ENCODE measurements at places on chromosomes 13 and 19. TPM values are rescaled to one million over a fixed set of nuclear protein-coding genes. Genes with fewer than 3 reads are reported as not detected.

GSX1 gene
- not detected for total RNA-seq

TJP3 gene
- 1.8 TPM for total RNA-seq

GRCh38 chr13:73369095-73369494 lies 310.3 kb downstream of the KLF5 start:
- no peak for DNase-seq

DNA sequence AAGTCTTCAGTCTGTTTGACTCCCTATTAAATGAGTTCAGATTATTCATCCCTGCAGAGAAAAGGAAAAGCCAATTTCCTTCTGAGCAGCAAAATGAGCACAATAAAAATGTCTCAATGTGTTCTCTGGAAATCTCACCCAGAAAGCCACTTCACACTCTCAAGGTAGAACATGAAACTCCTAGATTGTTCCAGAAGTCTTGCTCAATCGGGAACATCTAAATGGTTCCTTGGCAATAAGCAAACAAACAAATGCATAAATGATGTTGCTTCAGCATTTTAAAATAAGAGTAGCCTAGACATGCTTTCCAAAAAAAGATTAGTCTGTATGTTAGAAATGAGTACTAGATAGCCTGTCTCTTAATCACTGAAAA lies 59.7 kb upstream of the TNFRSF19 start:
- no peak for DNase-seq

KLK10 gene
- 1.6 TPM for total RNA-seq

DNA sequence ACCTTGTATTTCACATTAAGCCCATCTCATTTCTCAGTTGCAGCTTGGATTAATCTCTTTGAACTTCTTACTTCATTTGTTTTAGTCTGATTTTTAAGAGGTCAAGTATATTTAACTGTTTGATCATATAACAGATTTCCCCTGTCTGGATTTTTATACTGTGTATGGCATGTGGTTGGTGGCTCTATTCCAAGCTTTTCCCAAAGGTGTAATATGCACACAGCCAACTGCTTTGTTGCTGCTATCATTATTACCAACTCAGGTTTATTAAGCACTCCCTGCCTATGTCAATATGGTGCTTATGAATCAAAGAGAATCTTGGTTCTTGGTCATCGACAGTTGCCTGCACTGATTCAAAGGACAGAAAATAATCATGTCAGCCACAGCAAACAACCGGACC lies 92.6 kb downstream of the RAP2A start:
- no peak for DNase-seq

DNA sequence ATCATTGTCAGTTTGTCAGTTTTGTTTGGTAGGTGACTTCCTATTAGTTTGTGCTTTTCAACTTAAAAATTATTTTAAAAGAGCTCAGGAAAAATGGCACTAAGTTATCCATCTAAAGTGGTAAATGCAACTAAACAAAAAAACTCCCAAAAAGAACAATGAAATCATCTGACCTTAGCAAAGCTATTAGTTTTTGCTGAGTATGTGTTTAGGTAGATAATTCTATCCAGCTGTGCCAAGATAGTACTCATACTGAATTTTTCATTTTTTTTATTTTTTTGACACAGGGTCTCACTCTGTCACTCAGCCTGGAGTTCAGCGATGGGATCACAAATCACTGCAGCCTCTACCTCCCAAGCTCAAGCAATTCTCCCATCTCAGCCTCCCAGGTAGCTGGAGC lies 645.3 kb downstream of the TBC1D4 start:
- no peak for DNase-seq

DNA sequence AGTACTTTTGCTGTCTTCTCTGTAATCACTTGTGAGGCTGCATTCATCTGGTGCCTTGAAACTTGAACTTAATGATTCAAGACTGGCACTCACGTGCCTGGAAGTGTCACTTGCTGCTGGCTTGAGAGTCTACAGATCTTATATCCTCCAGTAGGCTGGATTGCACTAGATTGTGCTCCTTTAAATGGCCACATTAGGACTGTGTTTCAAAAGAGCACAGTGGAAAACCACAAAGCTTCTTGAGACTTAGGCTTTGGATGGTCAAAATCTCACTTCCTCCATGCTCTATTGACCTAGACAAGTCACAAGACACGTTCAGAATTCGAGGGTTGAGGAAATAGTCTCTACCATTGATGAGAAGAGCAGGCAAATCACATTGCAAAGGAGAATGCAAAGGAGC lies 1278.8 kb upstream of the MIR17HG start:
- DNase-seq: no peak

GRCh38 chr19:49491804-49492572 lies 4.2 kb upstream of the RPS11 start:
- DNase-seq: no peak

DNA sequence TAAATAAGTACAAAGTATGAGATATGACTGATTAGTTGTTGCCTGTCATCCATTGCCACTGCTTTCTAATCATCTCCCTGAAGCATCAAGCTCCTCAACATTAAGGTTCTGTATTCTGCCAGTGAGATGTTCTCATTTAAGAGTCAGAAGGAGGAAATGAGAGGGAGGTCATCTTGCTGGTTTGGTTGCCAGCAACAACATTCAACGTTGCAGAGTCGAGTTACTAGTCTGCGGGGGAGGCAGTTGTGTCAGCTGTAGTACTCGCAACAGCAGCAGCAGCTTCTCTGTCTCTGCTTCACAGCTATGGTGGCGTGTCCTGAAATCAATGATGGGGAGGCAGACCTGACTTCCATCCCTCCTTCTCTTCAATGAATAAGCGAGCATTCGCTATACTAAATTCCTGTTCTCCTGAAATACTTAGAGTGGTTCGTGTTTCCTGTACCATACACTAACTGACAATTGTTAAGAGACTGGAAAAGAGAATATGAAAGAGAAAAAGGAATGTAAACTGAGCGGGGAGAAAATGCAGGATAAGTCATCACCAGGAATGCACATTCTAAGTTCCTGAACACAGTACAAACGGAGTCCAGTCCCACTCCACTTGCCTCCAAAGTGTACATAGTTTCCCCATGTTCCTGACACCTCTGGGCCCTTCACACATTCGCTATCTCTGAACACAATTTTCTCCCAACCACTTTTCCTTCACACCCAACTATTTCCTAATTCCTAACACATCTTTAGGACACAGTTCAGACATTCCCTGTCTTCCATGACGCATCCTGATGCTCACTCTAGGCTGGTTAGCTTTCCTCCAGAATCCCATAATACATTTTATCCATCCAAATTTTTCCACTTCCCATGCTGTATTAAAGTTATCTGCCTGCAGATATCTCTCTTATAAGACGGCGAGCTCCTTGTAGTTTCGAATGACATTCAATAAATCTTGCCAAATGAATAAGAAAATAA lies 263.0 kb downstream of the KLF12 start:
- no peak for DNase-seq

B3GNT3 gene
- total RNA-seq: 0.13 TPM

CYP2S1 gene
- total RNA-seq: not detected

ANGPTL8 gene
- total RNA-seq: not detected

DNA sequence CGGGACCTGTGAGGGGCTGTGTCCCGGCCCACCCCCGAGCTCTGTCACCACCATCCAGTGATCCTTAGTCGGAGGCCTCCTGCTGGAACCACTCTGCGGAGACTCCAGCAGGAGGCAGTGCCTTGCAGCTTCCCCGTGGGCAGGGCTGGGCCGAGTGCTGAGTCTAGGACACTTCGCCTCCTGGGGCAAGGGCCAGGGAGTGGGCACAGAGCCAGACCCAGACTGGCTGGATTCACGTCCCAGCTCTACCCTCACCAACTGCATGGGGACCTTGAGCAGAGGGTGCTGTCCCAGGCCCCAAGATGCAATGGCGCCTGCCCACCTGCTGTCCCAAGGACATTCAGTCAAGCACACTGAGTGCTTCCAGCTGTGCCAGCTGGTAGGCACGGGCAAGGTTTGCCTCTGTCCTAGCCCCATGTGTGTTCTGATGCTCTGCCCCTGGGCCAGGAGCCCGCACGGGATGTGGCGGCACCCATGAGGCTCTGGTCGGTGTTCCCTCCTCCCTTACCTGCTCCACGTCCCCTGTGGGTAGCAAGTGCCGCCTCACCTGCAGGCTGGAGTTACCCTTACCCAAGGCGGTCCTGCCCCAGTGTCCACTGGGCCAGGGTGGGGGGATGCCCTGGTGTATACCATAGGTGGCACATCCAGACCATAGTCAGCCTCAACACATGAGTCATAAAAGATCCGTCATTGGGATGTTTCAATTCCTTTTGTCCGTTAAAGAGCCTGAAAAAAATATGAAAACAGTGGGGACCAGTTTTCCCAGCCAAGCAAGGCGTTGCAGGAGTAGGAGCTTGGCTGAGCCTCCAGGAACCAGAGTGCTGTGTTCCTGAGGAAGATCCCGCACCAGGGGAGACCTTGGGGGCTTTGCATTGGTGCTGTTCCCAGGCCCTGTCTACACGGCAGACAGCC lies 7.4 kb downstream of the FZR1 start:
- no peak for DNase-seq

GRCh38 chr13:76980075-76980718 lies 11.7 kb upstream of the CLN5 start:
- peak; percentile 33 for DNase-seq

CCNA1 gene
- total RNA-seq: 0.58 TPM

DNA sequence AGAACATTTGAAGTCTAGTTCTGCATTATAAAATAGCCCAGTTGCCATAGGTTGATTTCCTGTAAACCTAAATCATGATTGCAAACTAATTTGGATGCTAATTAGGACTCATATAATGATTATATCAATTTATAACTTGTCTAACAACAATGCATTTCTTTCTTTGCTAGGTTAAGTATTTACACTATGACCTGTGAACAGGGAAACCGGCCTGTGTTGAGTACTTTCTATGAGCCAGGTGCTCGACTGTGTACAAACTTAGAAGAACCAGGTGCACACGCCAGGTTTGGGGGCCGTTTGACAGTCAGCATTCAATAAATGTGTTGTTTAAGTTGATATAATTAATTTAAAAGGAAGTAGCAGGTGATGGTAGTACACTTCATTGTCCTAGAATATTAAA lies 203.1 kb downstream of the TM9SF2 start:
- no peak for DNase-seq

- no peak for DNase-seq
These were observed 6.6 kb downstream of the RAB20 start for GRCh38 chr13:110554946-110555345.

DNA sequence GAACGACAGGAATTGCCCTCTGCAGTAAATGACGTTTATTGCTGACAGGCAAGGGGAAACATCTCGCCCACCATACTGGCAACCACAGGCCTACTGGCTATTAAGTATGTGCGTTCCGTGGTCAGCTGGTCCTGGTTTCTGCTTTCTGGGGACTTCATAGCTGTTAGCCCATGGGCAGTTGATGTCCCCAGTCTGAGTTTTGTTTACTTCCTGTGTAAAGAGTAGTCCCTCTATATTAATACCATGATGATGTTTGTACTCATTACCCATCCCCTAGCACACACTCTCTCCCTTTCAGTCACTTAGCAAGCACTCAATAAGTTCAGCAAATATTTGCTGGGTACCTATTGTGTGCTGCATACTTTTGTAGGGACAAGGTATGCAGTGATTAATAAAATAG lies 6.5 kb upstream of the MIA start:
- no peak for DNase-seq

- DNase-seq: no peak
These were observed 4.2 kb downstream of the PTGIR start for GRCh38 chr19:46620716-46621115.

ABHD8 gene
- total RNA-seq: 25.0 TPM

CEACAM4 gene
- total RNA-seq: not detected

ZNF331 gene
- 12.6 TPM for total RNA-seq

DNA sequence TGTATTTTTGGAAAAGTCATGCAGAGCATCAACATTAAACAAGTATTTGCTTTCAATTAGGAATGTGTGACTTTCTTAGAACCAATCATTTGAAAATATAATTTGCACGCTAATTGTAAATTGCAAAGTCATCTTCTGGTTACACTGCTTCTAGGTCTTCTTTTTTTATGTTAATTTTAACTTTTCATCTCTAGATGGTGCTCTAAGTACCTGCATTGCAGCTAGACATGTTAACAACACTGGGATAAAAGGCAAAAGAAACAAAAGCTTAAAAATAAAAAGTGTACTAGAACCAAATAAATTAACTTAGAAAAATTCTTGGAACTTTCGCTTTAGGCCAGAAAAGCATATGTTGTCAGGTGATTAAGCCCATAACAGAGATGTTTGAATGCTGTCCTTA lies 2758.2 kb downstream of the PCDH9 start:
- DNase-seq: no peak

DNA sequence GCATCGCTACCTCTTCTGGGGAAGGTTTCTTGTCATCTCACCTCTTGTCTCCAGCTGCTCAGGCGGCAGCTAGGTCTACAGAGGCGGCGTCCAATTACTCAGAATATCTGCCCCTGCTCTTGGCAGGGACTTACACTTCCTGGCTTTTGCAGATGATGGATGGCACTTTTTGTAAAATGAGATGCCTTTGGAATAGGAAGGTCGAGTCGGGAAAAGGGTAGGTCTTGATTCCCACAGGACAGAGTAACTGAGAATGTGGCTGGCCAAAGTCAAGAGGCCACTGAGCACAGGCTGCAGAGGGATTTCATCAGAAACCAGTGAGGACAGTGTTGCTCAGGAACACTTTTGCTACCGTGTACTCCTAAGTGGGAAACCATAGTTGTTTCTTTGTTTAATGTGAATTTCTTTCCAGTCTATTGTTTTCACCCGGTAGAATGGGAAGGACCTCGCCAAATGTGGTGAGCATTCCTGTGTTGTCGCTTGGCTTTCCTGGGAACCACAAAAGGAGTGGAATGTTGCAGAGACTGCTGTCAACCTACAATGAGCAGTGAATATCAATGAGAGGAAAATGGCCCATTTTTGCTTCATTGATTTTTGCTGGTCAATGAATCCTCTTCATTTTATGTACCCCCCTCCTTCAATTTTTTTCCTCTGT lies 383.7 kb downstream of the HS6ST3 start:
- DNase-seq: no peak

DNA sequence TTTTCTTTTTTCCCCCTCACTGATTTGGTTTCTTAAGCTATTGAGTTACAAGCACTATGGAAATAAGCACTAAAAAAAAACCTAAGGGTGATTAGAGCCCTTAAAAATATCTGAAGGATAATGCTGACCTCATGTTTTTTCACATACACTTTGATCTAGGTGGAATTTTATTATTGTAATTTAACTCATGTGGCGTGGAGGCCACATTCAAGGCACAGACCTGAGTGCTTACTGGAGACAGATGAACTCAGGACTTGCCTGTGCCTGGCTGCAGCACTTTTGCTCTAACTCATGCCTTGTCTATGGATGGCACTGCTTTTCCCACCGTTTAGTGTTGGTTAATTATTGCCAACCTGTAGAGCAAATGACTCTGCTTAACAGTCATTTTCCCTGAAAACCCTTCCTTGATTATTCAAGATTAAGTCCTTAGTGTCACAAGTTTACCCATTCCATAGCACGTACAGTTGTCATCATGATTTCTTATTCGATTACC lies 541.4 kb downstream of the GPC6 start:
- no peak for DNase-seq

ZMYM2 gene
- 35.3 TPM for total RNA-seq

GRCh38 chr13:35475212-35475959 lies 1.1 kb downstream of the MAB21L1 start:
- peak; percentile 79 for DNase-seq

GIPR gene
- not detected for total RNA-seq

SLC15A1 gene
- total RNA-seq: not detected
